ENCODE measurements at places on chromosomes 2 and 18.

GRCh38 chr2:8549942-8550341 is 131.9 kb upstream of the ID2 start:
- DNase-seq, result no peak

DNA sequence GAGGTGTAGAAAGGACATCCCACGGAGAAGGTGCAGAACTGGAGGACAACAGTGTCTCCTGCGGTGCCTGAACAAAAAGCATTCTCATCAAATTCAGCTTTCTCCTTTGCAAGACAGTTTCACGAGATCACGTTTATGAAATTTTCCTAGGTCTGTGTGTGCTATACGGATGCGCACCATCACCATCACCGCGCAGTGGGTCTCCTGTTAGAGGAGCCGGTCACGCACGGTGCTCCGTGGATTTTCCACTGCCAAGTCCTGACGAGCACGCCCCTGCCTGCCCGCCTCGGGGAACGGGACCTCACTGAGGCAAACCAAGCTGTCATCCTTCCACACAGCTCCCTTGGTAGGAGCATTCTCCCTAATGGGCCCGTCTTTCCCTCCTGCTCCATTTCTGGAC is 140.4 kb upstream of the TPO start:
- no peak for DNase-seq

DNA sequence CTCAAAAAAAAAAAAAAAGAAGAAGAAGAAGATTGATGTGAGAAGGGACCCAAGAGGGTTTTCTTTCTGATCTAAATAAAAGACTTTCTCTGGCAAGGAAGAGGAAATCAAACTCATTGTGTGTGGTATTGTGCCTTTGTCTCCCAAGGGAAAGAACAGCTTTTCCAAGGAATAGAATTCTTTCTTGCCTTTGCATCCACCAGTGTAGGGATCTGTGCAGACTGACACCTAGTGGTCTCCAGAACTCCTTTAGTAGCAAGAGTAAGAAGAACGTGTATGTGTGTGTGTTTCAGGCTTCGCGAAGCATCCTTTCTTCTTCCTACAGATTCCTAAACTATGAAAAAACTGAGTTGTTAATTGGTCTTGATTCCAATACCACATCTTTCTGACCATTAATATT is 33.5 kb upstream of the CRIM1 start:
- DNase-seq, result no peak

GRCh38 chr2:240998706-240998994 is 232 bp downstream of the SNED1 start:
- no peak for DNase-seq

DNA sequence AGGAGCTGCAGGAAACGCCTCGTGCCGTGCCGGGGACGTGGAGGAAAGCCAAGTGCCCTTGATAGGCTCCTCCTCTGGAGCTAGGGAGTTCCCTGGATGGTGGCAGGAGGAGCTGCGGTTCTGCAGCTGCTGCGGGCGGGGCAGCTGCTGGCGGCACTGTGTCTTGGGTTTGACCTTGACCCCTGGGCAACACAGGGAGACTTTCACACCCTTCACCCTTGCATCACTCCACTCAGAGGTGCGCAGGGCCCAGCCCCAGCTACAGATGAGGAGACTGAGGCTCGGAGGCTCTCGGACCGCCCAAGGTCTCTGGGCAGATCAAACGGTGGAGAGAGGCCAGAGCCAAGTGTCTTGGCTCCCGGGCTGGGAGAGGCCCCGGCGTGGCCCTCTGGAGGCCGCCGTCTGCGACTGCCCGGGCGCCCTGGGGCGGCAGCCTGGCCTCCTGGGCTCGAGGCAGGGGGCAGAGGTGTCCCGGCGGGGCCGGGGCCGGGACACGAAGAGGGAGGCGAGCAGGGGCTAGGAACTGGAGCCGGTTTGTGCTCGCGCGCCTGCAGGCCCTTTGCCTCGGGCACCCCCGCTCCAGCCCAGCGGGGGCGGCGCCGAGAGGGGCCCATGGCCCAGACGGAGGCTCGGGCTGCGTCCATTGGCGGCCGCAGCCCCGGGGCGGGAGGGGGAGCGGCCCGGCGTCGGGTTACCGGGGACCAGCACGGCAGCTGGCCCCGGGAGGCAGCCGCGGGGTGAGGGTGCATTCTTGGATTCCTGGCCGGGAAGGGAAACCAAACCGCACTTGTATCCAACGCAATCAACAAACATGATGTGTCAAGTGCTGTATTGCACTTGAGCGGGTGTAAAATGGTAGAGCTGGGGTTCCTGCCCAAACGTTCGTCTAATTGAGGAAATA is 129.6 kb upstream of the SLC1A4 start:
- DNase-seq, result peak; percentile 64

DNA sequence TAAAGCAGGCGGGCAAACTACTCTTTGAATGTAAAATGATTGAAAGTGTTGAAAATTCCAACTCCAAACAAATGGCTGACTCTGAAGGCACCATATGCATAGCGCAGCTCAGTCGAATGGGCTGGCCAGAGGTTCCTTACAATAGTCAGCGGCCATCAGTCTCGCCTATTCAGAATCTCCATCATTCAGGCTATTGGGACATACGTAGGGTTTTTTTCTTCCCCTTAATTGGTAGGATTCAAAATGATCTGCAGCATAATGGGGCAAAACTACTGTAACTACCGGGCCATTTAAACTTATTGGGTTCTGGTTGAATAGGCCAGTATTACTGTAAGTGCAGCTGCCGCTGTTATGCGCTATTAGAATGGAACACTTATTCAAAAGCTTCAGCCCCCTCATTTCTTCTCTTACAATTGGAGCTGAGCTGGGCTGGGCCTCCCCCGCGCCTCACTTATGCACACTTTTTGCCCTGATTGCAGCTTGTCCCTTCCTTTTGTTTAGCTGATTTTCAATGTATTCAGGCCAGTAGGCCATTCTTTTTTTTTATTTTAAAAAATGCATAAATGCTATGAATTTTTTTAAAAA is 40.4 kb downstream of the SLC9A4 start:
- DNase-seq, result no peak

DNA sequence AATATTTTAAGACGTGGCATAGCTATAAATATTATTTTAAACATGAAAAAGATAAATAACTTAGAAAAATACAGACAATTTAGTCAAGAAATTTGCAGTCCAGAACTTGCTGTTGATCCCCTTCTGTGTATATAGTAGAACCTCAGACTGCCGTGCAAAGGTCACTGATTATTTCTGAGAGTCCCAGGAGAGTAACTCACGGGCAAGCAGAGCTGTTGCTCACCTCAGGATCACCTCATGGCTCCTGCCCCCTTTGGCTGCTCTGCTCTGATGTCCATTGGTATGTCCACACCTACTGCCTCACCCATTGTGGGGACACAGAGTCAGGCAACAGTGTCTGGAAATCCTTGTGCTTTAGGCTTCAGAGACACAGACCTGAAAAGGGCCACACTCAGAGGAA is 392.9 kb upstream of the CELF4 start:
- DNase-seq, result no peak

- DNase-seq, result no peak
These were observed 92.9 kb downstream of the NEDD4L start for GRCh38 chr18:58136879-58137278.

DNA sequence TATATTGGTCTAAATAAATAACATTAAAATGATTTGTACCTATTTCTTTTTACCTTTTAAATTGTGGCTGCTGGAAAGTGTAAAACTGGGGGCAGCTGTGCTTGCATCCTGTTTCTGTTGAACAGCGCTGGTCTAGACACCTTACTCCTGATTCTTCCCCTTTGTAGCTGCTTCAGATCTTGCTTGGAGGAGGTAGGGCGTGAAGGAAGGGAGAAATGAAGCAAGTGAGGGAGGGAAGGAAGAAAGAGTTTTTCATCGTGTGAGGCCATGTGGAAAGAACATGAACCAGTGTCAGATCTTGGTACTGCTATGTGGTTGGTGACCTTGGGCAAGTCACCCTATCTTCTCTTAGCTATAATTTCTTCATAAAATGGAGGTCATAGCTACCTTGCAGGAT is 89.0 kb upstream of the SEC11C start:
- DNase-seq, result no peak

DNA sequence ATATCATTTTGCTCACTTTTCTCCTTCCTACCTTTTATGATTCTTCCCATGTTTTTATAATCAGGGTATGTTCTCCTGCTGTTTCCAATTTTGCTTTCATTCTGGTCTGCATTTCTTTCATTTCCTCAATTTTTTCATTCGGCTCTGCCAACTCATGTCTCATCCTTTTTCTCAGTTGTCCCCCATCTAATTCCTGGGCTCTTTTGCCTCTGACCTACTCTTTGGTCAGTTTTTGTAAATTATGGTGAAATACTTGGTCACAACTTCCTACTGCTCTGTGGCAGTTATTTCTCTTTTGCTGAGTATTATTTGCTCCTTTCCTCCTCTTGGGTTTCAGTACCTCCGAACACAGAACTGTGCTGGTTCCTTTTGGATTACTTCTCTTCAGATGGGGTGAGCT is 27.5 kb downstream of the MYO7B start:
- DNase-seq, result no peak

DNA sequence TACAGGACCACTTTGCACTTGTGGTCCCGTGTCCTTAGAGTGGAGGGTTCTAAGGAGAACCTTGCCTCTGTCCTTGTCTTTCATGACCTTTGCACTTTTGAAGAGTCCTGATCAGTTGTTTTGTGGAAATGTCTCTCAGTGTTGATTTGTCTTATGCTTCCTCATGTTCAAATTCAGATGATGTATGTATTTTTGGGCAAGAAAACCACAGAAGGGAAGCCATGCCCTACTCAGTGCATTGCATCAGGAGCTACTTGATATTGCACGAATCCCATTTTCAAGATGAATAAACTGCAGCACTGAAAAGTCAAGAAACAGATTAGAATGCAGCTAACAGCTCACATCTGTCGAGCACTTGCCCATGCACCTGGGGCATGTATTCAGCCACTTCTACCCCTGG is 152.2 kb downstream of the INHBB start:
- no peak for DNase-seq

- DNase-seq, result no peak
These were observed 223.5 kb downstream of the NEDD4L start for GRCh38 chr18:58267493-58267892.

GRCh38 chr2:135904341-135904989 is 28.2 kb upstream of the MCM6 start:
- no peak for DNase-seq

GRCh38 chr2:85134896-85135659 is 1.9 kb downstream of the TCF7L1 start:
- no peak for DNase-seq

DNA sequence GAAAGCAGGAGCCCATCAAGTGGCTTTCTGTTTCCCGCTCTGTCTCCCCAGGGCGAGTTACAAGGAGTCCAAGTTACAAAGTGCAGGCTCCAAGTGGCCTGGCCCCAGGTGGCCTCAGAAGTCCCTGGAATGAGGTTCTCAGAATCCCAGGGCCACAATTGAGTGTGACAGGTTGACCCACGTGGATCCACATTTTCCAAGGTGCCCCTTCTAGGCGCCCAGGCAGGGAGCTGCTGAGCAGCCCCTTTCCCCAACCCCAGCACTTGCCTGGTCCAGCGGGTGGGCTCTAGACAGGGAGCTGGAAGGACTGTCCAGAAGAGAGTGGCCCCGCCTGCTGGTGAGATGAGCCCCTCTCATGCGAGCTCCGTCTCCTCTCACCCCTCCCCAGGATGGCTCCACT is 253.4 kb downstream of the CYP26B1 start:
- no peak for DNase-seq

- DNase-seq, result no peak
These were observed at the start of gene GPBAR1 for GRCh38 chr2:218260742-218261422. Gene GPBAR1, plus strand, starts transcription at chr2:218261015. Its CDS starts 1,710 bp downstream, at chr2:218262725.

DNA sequence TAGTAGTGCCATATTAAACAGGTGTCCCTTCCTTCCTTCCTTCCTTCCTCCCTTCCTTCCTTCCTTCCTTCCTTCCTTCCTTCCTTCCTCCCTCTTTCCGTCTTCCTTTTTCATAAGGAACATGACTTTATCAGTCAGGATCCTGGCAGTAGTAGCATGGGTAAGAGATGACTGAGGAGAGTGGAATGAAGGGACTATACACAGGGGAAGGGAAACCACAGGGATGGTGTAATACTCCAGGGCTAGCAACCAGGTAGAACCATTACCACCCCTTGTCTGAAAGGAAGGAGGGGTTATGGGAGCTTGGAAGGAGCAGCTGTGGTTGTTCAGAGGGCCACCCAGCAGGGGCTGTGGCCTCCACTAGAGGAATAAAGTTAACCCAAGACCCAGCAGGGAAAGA is 23.2 kb upstream of the KDM3A start:
- no peak for DNase-seq

DNA sequence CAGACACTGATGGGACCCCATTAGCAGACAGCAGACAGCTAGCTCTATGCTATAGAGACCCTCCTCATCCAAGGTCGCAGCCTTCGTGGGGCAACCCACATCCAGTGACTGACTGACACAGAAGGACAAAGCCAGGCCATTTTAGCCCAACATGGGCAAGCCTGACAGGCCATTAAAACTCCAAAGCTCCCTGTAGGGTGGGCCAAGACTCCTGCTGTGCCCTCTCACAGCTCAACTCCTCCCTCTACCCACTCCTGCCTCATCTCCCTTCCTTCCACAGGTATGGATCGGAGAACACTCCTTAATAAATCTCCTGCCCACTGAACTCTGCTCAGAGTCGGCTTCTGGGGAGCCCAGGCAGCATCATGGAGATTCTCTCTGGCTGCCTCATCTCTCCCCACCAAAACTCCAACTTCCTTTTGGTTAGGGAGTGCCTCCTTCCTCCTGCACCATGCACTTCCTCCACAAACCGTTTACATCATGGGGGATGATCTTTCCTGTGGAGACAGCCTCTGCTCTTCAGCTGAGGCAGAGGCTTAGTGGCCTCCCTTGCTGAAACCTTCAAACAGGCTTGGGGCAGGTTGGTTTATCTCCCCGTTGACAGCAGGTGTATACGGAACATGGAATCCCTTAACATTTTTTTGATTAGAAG is 86.5 kb downstream of the ACTR3 start:
- no peak for DNase-seq

GRCh38 chr2:141906678-141907077 is 224.1 kb downstream of the LRP1B start:
- no peak for DNase-seq
